ENCODE measurements at places on chromosomes 6 and 20.

GRCh38 chr20:37007898-37008649 lies 56.6 kb upstream of the SAMHD1 start:
- DNase-seq: no peak

DNA sequence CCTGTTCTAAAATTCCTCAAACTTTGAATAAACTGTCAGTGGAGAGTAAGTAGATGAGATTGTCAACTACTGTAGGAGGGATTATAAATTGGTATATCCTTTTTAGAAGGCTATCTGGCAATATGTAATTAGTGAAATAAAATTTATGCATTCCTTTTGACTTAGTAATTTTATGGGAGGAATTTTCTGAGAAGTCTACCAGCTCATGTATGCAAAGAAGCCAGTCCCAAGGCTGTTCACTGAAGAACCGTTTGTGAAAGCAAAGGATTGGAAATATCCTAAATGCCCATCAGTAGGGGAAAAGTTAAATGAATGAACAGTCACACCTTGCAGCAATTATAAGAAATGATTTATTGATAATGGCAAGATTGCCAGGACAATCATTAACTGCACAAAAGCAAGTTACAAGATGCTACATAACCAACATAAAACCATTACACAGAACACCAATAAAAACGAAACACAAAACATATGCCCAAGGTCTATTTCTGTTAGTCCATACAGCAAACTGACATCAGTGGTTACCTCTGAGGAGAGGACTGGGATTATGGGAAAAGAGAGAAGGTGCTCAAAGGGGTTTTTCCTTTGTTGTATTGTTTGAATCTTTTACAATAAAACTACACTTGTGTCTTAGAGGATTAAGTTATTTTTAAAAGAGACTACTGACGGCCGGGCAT lies 4.6 kb upstream of the DSTN start:
- DNase-seq: no peak

DNA sequence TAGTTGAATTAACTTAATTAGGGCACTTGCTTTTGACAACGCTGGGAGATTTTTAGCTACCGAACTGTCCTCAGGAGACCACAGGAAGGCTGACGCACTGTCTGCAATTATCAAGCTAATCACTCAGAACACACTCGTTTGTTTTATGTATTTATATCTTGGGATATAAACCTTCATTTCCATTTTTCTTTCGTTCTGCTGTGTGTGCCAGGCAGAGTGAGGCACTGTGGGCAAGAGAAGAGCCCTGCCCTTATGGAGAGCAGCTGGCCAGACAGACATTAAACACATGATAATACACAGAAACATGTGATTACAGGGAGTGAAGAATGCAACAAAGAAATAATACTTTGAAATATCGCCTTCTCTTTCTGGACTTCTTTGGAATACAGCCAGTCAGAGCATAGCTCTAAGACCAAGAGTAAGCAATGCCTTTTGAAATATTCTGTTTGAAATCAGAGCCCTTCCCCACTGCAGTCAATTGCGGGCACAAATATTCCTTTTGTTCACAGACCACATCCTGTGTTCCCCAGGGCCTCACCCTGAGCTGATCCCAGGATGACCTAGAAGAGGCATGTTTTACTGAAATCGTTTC lies 96.8 kb downstream of the ANKRD60 start:
- no peak for DNase-seq

DNA sequence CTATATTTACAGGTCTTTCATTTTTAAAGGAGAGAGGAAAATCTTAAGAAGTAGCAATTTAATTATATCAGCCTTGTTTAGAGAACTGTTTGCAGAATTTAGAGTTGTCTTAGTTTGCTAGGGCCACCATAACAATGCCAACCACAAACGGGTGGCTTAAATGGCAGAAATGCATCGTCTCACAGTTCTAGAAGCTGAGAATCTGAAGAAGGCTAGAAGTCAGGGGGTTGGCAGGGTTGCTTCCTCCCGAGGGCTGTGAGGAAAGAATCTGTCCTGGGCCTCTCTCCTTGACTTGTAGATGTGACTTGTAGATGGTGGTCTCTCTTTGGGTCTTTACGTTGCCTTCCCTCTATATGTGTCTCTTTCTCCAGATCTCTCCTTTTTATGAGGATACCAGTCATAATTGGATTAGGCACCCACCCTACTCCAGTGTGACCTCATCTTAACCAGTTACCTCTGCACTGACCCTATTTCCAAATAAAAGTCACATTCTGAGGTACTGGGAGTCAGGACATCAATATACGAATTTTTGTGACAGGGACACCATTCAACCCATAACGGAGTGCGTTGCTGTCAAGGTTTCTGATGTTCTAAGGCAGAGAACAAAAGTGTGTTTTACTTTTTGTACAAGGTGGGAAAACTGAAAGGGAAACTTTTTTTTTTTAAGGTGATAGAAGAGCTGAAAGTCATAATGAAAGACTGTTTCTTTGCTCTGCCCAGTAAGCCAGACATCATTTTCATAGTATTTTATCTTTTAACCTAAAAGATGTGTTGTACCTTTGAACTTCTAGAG lies 84.4 kb downstream of the SAMD3 start:
- DNase-seq: no peak

DNA sequence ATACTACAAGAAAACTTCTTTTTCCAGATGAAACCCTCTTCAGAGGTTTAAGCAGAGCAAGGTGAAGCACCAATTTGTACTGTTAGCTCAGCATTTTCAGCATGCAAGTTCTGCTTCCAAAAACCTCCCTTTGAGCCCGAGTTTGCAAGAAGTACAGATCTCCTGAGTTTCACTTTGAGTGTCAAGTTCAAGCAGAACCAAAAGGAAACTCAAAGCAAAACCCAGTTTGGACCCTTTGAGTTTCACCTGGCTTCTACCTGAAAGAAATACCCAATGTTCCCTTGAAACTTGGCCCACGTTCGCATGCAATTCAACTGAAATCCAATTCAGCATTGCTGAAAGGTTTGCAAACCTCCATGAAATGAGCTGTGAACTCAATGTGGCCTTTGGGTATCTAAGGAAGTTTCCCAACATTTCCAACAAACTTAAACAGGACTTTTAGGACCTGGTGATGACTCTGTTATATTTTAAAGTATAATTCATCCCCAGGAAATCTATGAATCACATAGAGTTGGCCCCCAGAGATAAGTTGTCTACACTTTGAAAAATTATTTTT lies 62.9 kb upstream of the HBS1L start:
- no peak for DNase-seq

DNA sequence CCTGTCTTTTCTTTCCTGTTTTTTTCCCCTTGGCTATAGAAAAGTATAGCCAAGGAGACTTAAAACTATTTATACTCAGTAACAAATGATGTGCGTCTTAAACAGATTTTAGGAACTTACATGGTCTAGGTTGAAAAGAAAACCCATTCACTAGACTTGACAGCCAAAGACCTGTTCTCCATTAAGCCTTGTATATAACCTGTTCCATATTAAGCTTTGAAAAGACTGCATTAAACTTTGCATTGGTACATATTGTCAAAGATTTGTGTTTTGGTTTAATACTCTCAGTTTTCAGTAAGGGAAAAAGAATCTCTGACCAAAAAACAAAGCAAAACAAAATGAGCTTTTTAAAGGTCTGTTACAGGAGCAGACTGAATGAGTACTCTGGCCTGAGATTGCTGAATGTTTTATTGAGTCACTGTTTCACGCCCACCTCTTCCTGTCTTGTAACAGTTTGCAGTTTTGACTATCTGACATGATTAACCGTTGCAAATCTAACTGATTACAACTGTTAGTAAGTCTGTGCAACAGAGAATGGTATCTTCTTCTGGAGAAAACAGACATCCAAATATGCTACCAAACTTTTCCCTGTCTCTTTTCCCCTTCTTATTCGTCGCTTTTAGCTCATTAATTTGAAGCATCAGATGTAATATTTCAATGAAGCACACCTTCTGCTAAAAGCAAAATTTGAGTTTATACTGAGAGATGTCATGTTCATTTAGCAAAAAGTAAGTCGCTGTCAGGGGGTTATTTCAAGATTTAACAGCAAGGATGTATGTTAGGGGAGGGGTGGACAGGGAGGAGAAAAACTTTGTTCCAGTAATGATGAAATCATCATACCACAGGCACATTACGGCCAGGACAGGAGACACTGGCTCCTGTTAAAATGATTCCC lies 59.1 kb upstream of the SUPT3H start:
- DNase-seq: no peak

DNA sequence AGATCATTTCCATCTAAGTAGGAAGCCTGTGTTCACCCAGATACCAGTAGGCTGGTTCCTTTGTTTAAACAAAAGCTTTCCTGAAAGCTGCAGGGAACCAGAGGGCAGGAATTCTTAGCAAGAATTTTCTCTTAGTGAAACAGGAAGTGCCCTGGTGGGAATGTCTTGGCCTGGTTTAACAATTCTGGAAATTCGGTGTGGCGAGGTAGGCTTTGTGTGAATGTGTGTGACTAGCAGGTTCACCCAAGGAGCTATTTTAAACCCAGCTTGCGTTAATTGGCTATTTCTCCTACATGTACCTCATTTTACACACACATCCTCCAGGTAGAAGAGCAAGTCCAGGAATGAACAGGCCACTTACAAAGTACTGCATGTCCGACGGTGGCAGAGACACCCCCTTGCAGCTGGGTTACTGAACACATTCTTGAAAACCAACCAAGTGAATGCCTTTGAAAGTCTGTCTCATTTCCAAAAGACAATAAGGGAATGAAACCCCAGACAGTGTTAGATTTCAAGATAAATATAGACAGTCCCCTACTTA lies 64.6 kb downstream of the GFOD1 start:
- no peak for DNase-seq
